Heart right ventricle (tissue), 16 donors: ENCODE measurements at places on chromosomes 4 and X.

DNA sequence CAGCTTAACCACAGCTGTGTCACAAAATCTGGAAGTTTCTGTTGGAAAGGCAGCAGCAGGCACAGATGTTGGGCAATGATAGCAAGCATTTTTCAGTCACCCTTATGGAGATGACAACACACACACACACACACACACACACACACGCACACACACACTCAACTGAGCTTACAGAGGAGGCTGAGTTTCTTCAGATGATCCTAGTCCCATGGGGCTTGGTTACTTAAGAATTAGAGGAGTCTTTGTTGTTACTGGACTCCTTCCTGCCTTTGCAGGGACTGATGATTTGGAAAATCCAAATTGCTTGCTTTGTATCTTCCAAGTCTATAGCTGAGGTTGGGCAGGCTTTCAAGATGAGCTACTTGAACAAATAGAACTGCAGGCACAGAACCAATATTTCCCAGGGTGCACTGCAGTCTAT lies 740.1 kb upstream of the PITX2 start:
- DNase-seq: no peak

DNA sequence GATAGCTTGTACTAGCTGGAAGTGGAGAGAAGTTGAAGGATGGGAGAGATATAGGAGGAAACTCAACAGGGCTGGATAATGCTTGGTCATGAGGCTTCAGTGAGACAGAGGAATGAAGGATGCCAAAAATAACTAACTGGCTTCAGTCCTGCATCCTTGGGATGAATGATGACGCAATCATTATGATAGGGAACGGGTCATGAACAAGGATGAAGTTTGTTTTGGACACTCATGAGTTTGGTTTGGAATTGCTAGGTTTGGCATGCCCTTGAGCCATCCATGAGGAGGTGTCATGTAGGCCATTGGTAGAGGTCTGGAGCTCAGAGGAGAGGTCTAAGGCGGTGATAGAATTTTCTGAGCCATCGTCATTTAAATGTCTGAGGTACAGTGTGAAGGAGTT lies 160.0 kb upstream of the NHS start:
- no peak for DNase-seq

DNA sequence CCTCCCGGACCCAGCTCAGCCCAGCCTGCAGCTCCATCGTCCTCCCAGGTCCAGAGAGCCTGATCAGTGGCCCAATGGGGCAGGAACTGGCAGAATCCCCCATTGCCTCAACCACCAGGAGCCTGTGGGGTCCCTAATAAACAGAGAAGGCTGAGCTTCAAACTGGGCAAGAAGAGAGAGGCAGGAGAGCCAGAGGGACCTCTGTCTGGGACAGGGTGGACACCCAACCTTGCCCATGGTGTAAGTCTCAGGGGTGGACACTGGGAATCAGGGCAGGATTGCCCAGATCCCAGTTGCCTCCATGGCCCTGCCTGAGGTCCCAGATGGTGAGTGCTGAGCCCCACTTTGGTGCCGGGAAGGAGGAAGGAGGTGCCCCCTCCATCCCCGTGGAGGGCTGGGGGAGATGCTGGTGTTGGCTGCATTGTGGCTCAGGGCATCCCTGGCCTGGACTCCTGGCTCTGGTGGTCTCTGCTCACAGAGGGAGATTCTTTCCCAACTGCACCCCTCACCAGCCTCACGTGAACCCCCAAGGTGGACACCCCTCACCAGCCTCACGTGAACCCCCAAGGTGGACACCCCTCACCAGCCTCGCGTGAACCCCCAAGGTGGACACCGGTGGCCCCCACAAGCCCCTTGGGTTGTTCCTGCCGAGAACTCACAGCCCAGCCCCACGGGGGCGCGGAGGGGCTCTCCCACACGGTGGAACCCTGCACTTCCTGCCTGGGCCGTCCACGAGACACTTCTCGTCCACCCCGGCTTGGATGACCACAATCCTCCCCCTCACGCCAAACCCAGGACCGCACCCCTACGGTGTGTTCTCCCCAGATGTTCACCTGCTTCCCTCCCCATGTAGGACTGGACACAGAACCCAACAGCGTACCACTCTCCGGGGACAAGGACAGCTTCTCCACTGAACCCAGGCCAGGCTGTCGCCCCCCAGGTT lies 5.4 kb downstream of the CPLX1 start:
- no peak for DNase-seq

DNA sequence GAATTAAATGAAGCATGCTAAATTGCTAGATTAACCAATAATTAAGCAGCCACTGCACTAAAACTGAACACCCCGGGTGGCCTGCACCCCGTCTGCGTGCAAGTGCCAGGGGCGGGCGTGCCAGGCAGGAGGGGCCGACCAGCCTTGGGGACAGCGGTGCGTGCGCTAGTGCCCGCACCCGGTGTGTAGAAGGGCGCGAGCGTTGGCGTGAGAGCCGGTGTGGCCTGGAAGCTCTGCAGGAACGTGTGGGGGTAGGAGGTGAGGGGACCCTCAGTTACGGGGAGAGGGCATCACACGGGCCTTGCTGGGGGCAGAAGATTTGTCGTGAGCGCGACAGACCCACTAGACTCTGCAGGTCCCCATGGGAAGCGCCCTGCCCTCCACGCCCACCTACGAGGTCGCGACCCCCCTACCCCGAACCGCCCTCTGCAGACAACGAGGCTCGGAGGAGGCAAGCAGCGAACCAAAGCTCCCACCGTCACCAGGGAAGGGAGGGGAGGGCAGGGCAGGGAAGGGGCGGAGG lies 105.8 kb downstream of the FAM53A start:
- no peak for DNase-seq

GRCh38 chr4:6916069-6916586 lies 6.5 kb downstream of the TBC1D14 start:
- no peak for DNase-seq
